ENCODE measurements at places on chromosomes 2 and 18. TPM values are rescaled to one million over a fixed set of nuclear protein-coding genes. Genes with fewer than 3 reads are reported as not detected.

Gene HAT1
- 69.1 TPM for total RNA-seq

Gene MRPL30
- total RNA-seq = 42.2 TPM

Gene LBX2
- total RNA-seq = 1.2 TPM

Gene MOGAT1
- total RNA-seq = not detected

Gene UCN
- total RNA-seq = 2.1 TPM

Gene SLC1A4
- 41.2 TPM for total RNA-seq

Gene SLC23A3
- total RNA-seq = 0.11 TPM

Gene PCARE
- not detected for total RNA-seq

Gene FOXI3
- total RNA-seq = not detected

Gene DGUOK
- 85.1 TPM for total RNA-seq

Gene FBXO48
- total RNA-seq = 0.72 TPM

Gene CRYGD
- not detected for total RNA-seq

Gene BAZ2B
- total RNA-seq = 27.8 TPM

Gene CLEC4F
- total RNA-seq = not detected

Gene MPP4
- total RNA-seq = 0.55 TPM

Gene FOXD4L1
- not detected for total RNA-seq

Gene TNFAIP6
- total RNA-seq = not detected

Gene ERFE
- 1.1 TPM for total RNA-seq

Gene CD207
- total RNA-seq = not detected

Gene CNTNAP5
- not detected for total RNA-seq

Gene SLC30A3
- total RNA-seq = not detected

Gene OXER1
- not detected for total RNA-seq

Gene ANKAR
- 0.23 TPM for total RNA-seq

Gene RIT2
- not detected for total RNA-seq

Gene EGR4
- total RNA-seq = not detected

Gene SLC19A3
- 0.08 TPM for total RNA-seq

Gene IL1RL2
- 2.1 TPM for total RNA-seq

Gene CDH7
- total RNA-seq = not detected

Gene HOXD13
- not detected for total RNA-seq

Gene PROM2
- 5.9 TPM for total RNA-seq

Gene RNF125
- 1.5 TPM for total RNA-seq

Gene RGPD4
- not detected for total RNA-seq

Gene RUFY4
- not detected for total RNA-seq

Gene MYO5B
- 2.5 TPM for total RNA-seq

Gene POTEJ
- total RNA-seq = not detected

Gene ACTR1B
- total RNA-seq = 53.5 TPM

Gene POTEC
- total RNA-seq = not detected

Gene GPR75
- total RNA-seq = 0.62 TPM

Gene CNGA3
- total RNA-seq = not detected

Gene CCDC93
- total RNA-seq = 5.4 TPM

Gene LYPD6B
- total RNA-seq = 4.9 TPM

Gene ANO7
- total RNA-seq = 0.23 TPM
